ENCODE measurements at places on chromosomes 2 and 18. TPM values are rescaled to one million over a fixed set of nuclear protein-coding genes. Genes with fewer than 3 reads are reported as not detected.

SRD5A2 gene
- 2.9 TPM for total RNA-seq

- no peak for DNase-seq
Measured at GRCh38 chr2:39989888-39990287, 210.8 kb upstream of the THUMPD2 start.

DNA sequence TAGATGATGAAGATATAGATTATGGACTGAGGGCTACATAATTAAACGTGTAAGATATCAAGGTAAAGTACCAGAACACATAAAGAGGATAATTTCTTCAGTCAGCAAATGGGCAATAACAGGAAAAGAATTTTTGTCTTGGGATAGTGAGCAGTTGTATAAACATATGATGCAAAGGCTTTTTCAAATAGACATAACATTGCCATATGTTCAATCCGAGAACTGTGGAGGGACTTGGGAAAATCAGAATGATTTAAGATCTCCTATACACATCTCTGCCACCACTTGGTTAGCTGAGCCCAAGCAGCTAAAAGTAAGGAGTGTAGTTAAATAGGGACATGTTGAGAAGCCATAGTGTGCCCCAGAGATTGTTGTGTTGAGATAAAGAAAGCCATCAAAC lies 287.6 kb upstream of the ZNF521 start:
- no peak for DNase-seq

DNA sequence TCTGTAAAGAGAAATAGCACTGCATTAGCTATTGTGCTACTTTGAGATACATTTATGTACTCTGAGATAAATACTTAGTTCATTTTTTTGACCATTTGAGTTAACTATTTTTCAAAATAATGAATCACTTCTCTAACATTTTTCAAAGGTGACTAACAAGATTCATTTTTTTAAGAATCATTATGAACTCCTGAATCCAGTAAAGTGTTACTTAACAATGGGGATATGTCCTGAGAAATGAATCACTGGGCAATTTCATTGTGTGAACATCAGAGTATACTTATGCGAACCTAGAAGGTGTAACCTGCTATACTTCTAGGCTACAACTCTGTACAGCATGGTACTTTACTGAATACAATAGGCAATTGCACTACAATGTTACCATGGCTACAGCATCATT lies 355.8 kb downstream of the ARL6IP6 start:
- no peak for DNase-seq

DNA sequence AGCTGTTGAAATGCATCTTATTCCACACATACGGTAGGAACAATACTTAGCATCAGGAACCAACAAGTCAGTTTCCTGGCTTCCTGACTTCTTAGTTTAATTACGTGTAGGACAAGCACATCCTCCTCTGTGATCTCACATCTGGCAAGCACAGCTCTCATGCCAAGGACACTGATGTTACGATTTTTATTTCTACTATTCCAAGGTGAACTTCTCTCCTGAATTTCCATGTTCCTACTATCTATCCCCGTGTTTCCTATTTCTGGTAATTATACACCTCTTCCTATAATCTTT lies 374.0 kb downstream of the NCKAP5 start:
- DNase-seq: peak; percentile 9

- no peak for DNase-seq
Measured at GRCh38 chr2:165313509-165313908, 74.3 kb downstream of the SCN2A start.

GRCh38 chr2:54872780-54873179 lies 149.3 kb downstream of the EML6 start:
- DNase-seq: no peak

DNA sequence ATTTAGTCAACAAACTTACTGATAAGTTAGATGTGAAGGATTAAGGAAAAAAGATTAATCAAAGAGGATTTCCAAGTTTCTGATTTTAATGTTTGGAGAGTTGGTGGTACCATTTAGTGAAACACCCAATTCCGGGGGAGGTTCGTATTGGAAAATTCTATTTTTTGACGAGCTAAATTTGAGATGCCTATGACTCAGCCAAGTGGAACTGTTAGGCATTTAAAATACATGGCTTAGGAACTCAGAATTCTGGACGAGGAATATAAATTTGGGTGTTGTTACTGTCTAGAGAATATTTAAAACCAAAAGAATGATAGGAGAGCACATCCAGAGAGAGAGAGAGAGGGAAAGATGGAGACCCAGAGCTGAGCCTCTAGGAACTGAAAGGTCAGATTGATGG lies 103.6 kb downstream of the TMX3 start:
- no peak for DNase-seq

DNA sequence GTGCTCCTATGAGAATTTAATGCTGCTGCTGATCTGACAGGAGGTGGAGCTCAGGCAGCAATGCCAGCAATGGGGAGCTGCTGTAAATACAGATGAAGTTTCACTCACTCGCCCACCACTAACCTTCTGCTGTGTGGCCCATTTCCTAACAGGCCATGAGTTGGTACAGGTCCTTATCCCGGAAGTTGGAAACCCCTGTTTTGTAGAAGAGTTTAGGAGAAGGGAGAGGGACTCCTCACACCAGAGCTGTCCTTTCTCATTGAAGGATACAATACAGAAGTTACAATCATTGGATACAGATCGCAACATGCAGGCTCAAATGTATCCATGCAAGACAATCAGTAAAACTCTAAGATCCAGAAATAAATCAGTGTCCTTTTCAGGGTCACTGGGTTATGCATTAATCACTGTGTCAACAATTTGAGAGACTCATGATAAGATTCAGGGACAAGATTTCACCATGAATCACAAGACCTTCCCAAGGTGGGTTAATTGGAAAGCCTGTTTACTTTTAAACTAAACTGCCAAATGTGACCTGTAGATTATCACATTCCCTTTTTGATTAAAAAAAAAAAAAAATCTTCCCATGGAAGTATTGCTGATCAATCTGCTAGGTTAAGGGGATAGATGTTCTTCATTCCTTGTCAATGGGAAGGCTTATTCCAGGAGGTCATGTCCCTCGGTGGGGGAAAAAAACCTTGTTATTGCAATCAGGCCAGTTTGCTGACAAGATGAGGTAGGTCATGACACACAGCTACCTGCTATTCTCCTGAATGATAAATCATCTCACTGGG lies 97.2 kb downstream of the SP100 start:
- DNase-seq: no peak

- DNase-seq: no peak
Measured at GRCh38 chr2:98372579-98372978, 26.3 kb downstream of the CNGA3 start.

SLC16A14 gene
- 8.2 TPM for total RNA-seq
